Cerebellar nuclear complex (tissue), 1 donor: ENCODE measurements at places on chromosomes 12 and 14.

DNA sequence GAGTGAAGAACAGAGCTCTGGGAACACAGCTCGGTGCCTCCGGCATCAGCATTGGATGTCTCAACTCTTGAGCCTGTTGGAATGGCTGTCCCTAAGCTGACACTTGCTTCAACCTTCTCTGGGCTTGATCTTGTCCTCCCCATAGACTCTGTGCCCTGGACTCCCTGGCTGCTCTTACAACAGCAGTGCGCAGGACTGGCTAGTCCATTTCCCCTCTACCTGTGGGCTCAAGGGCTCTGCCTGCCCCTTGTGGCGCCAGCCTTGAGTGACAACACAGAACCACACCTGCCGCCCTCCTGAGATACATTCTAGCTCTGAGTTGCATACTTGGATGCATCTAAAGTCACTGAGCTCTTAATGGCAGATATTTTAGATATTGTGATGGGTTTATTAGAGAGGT is 6.2 kb downstream of the CRADD start:
- DNase-seq, result no peak

GRCh38 chr12:94245631-94246383 is 97.4 kb downstream of the PLXNC1 start:
- no peak for DNase-seq

- no peak for DNase-seq
These were observed 325.8 kb upstream of the DIO3 start for GRCh38 chr14:101235335-101236103.

DNA sequence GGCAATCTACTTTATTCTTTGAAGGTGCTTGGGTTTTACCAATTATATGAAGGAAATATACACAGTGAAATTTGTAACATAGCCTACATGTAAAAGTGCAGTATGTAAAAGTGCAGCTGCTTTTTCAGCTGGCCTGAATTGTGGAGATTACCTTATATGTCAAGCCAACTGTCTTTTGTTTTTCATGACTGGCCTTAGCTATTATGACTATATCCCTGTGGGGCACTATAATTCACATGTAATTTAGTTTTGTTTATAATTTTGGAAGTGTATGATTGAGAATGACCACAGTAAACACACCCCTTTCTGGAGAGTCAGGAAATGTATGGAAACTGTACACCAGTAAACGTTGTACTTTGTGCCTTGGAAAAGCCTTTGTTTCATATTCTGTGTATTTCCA is 435.0 kb upstream of the STXBP6 start:
- no peak for DNase-seq

DNA sequence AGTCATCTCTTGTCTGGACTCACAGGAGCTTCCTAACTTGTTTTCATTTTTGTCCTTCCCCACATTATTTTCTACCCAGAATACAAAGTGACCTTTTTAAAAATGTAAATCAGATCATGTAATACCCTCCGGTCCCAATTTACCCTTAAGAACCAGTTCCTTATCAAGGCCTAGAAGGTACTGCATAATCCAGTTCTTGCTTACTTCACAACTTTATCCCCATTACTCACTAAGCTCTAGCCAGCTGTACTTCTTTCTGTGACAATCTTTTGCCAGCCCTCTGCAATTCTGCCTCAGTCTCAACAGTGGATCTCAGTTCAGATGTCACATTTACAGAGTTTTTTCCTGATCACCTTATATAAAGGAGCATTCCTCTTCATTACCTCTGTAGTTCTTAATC is 11.6 kb downstream of the RAP1B start:
- no peak for DNase-seq
